ENCODE measurements at places on chromosomes 4 and X. TPM values are rescaled to one million over a fixed set of nuclear protein-coding genes. Genes with fewer than 3 reads are reported as not detected.
A peak's percentile ranks its signal among the peaks of the same experiment; 100 is the strongest.

Gene PDZD11
- 43.1 TPM for total RNA-seq

GRCh38 chrX:107630031-107630689, 1.9 kb downstream of the PRPS1 start:
- DNase-seq: no peak
- H3K36me3 ChIP-seq: peaks cover 2% of the 10 kb centered on the region
- peak overlapping the region; percentile 93 for H3K4me3 ChIP-seq
- no peak overlapping the region for H3K27ac ChIP-seq

Gene ZFX
- total RNA-seq: 44.6 TPM

DNA sequence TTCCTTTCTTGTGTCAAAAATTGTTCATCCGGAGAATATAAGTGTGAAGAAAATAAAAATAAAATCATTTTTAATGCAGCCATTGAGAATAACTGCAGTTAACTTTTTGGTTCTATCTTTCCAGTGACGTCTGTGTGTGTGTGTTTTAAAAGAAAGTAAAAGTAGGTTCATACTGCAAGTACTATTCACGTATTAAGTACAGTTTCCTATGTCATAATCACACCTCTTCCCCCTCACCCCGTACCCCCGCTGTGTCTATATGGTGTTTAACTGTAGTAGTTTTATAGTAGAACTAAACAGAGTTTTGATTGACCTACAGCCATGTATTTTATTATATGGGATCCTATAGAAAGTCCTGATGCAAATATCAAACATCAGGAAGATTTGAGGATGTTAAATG, 78.5 kb upstream of the CLCN4 start:
- H3K27me3 ChIP-seq: no peaks in the 10 kb centered on the region
- H3K36me3 ChIP-seq: peaks cover 2% of the 10 kb centered on the region
- H3K4me1 ChIP-seq: peaks cover 11% of the 10 kb centered on the region
- no peak overlapping the region for H3K4me3 ChIP-seq
- no peak for DNase-seq
- H3K27ac ChIP-seq: no peak overlapping the region

All from activated CD4-positive, alpha-beta T cell treated with anti-CD3 and anti-CD28 coated beads, Interleukin-2, amount 10 ng/mL, durations not matched to agents 7 days and 5 days (primary cell).